BJ (cell line): ENCODE measurements at places on chromosomes 11 and 22.

- no peak for DNase-seq
Measured at GRCh38 chr11:87966694-87967093, 208.5 kb downstream of the RAB38 start.

- peak; percentile 65 for DNase-seq
Measured at GRCh38 chr11:122494221-122494620, 161.3 kb upstream of the UBASH3B start.

GRCh38 chr11:120288021-120288420 lies 37.1 kb upstream of the TLCD5 start:
- no peak for DNase-seq

DNA sequence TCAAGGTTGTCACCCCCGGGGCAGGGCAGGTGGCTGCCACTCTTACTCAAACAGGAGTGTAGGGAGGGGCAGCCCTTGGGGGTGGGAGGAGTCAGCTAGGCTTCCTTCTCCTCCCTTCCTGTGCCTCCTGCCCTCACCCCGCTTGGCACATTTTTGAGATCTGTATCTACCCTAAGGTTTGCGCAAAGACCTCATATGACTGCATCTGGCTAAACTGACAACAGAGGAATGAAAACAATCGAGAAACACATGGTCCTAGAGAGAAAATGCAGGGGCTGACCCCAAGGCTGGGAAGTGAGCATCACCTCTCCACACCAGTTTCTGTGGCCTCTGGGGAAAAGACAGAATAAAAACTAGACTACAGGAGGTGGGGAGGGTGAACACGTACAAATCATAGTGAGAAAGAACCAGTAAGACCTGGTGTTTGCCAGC lies 28.1 kb downstream of the IGSF9B start:
- no peak for DNase-seq

DNA sequence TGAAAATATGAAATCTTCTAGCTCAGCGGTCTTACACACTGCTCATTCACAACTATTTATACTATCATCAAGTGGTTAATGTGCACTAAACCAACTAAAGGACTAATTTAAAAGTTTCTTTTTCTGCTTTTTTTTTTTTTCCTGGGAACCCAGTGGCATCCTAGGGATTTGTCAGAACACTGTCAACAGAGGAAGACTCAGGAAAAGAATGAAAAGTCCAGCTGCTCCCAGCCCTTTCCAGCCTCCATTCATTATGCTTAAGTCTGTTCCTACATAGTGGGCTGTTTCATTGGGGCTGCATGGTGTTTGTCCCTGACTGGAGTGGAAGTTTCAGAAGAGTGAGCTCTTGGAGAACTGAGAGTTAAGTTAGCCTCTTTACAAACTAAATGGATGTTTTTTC lies 391.1 kb downstream of the AASDHPPT start:
- DNase-seq, result no peak

DNA sequence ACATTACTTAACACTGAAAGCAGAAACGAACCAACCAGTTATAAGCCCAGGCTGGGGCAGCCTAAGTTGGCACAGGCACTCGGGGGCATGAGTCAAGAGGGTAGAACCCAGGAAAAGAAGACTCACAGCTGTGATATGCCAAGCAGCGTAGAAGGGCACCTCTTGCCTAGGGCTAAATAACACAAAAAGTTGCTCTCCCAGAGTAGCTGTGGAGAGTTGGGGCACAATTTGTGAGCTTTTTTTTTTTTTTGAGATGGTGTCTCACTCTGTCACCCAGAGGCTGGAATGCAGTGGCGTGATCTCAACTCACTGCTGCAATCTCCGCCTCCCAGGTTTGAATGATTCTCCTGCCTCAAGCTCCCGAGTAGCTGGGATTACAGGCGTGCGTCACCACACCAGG lies 8.8 kb downstream of the CLMP start:
- DNase-seq, result no peak

DNA sequence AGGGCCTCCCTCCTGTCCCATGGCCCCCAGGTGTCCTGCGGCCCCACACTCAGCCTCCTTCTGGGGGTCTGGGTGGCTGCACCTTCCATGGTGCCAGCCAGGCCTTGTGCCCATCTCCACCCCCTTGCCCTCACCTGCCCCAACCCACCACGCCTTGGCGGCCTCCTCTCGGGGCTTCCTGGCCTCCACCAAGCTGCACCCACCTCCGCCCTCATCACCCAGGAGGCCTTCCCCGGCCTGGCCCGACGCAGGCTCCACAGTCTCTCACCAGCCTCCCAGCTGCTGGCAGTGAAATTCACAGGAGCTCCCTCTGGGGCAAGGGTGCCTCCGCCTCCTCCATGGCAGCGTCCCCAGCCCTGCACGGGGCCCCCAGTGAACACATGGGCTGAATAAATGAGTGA lies 35.9 kb upstream of the WNT7B start:
- DNase-seq, result no peak

- DNase-seq, result no peak
Measured at GRCh38 chr11:60942970-60943565, 8.9 kb downstream of the SLC15A3 start.

GRCh38 chr11:58575377-58576020 lies at the start of gene LPXN:
TSS of gene LPXN (minus strand) at chr11:58575856. CDS start at chr11:58575772, 84 bp downstream.
- no peak for DNase-seq

- DNase-seq, result peak; percentile 49
Measured at GRCh38 chr11:82858556-82859091, 41.6 kb downstream of the PRCP start.

GRCh38 chr11:110962921-110963320 lies 250.7 kb upstream of the ARHGAP20 start:
- peak; percentile 54 for DNase-seq

GRCh38 chr11:74783241-74783871 lies 34.7 kb downstream of the RNF169 start:
- peak; percentile 44 for DNase-seq

DNA sequence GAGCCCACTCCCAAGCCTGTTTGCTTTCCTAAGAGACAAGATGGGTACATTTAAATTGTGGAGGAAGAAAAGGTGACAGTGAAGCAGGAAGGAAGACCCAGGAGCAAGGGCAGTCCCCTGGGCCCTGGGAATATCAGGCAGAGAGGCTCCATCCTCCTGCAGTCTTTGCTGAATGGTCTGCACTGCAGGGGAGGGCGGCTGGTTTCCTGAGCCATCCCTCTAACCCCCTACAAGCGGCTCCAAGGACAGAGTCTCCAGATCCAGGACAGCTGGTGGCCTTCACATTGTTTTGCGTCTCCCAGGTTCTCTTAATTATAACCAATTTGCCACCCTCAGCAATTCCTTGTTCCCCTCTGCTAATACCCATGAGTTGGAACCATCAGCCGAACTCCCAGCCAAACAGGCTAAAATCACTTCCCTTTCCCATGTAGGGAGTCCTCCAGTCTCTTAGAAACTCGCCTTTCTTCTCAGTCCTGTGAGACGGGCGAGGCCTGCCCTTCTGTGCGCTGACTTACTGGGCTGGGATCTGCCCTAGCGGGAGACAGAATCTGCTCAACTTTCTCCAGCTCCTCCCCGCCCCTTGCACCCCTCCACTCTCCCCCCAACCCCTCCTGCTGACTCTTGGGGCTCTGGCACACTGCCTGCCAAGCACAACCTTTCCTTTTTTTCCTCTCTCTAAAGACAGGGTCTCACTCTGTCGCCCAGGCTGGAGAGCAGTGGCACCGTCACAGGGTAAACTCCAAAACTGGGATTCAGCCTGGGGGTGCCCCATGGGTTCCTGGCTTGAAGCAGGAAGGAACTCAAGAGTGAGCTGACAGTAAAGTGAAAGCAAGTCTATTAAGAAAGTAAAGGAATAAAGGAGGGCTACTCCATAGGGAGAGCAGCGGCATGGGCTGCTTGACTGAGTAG lies 53.4 kb upstream of the EMID1 start:
- DNase-seq, result no peak

DNA sequence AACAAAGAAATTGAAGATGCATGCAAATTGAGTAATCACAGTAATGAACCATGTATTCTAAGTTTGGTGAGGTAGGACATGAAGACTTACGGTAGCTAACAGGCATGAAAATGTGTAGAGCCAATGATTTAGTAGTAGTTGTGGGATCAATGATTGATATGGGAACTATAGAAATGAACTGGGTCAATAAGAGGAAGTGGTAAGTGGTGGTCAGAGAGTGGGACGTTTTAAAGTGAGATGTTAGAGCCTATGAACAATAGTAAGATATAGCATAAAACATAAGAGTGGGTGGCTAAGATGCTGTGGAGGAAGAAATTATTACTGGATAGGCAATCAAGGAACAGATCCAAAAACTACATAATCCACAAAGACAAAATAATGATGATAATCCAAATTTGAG lies 45.0 kb downstream of the DLG2 start:
- DNase-seq, result no peak

GRCh38 chr22:11042116-11042515 lies 4485.9 kb upstream of the OR11H1 start:
- no peak for DNase-seq

DNA sequence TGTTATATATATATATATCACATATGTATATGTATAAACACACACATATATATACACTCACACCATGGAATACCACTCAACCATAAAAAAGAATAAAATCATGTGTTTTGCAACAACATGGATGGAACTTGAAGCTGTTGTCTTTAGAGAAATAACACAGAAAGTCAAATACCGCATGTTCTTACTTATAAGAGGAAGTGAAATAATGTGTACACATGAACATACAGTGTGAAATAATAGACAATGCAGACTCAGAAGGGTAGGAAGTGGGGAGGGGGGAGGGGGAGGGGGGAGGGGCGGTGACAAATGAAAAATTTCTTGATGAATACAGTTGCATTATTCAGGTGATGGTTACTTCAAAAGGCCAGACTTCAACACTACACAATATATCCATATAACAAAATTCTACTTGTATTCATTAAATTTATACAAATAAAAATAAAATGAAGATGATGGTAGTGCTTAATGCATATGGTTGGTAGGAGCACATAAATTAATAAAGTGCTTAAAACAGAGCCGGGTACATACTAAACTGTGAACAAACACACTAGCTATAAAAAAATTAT lies 5.8 kb upstream of the OR5B2 start:
- DNase-seq, result no peak

GRCh38 chr11:59222464-59223060 lies 9.8 kb upstream of the MPEG1 start:
- no peak for DNase-seq

DNA sequence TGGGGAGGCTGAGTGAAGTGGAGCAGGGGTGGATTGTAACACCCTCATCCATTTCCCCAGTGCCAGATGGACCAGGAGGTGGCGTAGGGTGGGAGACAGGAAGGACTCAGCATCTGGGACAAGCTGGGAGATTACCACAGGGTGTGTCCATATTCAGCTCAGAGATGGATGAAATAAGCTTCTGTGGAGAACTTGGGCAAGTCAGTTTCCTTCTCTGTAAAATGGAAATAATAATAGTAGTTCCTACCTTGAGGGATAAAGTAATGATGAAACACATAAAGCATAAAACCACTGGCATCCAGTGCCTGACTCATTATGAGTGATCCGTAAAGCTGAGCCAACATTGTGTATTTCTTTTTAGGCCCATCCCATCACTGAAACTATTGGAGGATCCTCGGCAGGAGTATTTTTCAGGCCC lies 607 bp upstream of the ROBO4 start:
- DNase-seq, result peak; percentile 79

DNA sequence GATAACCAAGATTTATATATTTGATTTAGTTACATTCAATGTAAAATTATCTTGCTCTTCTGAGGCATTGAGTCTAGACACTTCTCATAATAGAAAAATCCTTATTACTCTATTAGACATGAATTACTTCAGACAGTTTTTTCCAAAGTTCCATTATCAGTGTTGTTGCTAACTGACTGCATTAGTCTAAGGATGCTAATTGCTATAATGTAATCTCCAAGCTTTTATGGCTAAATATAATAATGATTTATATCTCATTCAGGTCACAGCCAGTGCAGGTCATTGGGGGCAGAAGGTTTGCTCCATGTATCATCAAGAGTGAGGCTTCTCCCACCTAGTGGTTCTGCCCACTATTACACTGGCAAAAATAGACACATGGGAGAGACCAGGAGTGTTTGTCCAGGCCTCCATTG lies 377.2 kb upstream of the DDI1 start:
- no peak for DNase-seq

DNA sequence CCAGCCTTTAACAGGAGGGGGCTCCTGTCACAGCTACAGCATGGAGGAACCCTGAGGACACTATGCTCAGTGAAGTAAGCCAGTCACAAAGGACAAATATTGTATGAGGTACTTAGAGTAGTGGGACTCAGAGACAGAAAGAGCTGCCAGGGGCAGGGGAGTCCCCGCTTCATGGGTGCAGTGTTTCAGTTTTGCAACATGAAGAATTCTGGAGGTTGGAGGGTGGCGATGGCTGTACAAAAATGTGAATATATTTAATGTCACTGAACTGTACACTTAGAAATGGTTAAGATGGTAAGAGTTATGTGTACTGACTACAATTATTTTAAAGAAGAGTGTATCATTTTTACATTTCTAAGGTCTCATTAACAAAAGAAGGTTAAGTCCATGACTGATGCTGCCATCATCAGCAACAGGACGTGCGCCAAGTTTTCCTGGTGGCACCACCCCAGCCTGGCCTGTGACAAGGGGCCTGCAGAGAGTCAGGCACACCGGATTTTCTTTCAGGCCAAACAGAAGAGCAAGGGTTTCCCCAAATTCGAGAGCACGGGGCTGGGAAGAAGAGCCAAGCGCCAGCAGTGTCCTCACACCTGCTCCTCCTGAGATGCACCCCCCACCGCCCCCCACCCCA lies 22.1 kb downstream of the YPEL1 start:
- DNase-seq, result no peak

DNA sequence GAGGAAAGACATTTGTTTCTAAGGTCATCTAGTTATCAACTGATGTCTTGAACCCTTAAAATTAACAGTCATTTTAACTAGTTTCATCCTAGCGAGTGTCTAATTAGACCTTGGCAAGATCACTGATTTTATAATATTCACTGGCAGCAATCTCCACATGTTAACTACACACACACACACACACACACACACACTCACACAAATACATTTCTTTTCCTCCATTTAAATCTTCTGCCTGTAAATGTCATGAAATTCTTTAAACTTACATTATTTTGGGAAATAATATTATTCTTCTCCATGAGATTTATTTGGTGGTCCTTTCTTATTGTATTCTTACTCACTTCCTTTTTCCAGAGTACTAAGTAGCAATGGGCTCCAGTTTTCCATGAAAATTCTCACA lies 2.9 kb upstream of the IFTAP start:
- no peak for DNase-seq

- DNase-seq, result no peak
Measured at GRCh38 chr11:134045799-134046635, 22.9 kb upstream of the JAM3 start.

- DNase-seq, result no peak
Measured at GRCh38 chr11:20310596-20311394, 52.7 kb upstream of the HTATIP2 start.

GRCh38 chr11:64960719-64961118 lies 11.2 kb downstream of the MAJIN start:
- no peak for DNase-seq
